ENCODE measurements at places on chromosomes 1 and 21.
A peak's percentile ranks its signal among the peaks of the same experiment; 100 is the strongest.

DNA sequence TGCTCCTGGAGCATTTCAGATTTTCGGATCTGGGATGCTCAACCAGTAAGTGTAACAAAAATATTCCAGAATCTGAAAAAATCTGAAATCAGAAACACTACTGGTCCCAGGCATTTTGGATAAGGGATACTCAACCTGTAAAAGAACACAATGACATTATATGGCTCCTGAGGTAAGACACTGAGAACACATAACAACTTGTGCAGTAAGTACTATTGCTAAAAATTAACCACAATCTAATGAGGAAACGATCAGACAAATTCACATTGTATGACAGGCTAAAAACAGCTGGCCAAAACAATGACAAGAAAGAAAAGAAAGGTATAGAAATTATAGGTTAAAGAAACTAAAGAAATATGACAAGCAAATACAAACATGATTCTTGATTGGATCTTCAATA lies 54.9 kb downstream of the LTN1 start:
- DNase-seq, result no peak

- DNase-seq, result no peak
Measured at GRCh38 chr21:36926989-36927718, 39.3 kb downstream of the HLCS start.

DNA sequence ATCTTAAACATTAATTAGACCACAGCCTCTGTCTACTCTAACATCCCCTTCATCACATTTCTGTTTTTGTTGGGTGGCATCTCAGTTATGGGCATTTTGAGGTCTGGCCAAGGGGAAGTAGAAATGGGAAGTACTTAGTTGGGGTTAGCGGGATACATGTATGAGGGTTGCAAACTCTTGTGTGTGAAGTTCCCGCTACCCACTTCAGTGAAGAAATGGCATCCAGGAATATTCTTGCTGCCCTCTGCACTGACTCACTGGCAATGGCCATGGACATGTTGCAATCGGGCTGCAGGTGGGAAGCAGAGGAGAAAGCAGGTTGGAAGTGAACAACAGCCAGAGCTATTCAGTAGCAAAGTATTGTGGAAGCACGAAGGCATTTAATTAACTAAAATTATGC lies 7.4 kb downstream of the CD48 start:
- DNase-seq, result no peak

GRCh38 chr1:21633992-21634805 lies 35.0 kb downstream of the RAP1GAP start:
- no peak for DNase-seq

GRCh38 chr1:226964611-226965486 lies 24.8 kb downstream of the COQ8A start:
- DNase-seq, result no peak

DNA sequence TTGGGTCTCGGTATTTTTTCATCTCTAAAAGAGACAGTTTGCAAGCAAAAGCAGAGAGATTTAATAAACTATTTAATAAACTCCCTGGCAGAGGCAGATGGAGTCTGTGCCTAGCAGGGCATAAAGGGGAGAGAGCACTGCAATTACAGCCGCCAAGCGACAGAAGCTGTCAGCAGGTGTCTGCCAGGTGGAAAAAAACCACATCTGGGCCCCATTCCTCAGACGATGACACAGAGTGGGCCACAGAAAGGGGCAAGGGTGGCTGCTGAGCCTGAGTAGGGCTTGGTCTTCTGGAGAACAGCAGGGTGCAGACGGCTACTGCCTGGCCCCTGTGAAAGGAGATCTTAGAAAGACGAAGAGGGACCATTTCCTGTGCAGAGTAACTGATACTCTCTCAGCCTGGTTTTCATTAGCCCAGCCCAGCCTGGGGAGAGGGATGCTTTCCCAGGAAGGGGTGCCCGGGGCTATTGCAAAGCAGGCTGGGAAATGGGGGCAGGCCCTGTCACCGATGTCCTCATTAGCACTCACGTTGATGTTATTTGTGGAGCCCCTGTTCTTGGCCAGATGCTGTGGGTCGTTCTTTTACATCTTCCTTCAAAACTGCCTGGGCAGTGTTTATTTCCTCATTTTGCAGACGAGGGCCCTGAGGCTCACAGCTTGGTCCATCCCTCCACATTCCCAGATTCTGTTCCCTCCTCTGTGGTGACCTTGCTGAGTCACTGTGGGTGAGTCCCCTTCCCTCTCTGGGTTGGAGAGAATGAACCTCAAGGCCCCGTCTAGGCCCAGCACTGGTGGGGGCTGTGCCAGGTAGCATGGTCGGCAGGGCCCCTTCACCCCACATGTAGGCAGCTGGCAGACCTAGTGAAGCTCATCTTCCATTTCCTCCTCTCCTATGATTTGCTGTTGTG lies 472.7 kb downstream of the PTPRU start:
- DNase-seq, result no peak

DNA sequence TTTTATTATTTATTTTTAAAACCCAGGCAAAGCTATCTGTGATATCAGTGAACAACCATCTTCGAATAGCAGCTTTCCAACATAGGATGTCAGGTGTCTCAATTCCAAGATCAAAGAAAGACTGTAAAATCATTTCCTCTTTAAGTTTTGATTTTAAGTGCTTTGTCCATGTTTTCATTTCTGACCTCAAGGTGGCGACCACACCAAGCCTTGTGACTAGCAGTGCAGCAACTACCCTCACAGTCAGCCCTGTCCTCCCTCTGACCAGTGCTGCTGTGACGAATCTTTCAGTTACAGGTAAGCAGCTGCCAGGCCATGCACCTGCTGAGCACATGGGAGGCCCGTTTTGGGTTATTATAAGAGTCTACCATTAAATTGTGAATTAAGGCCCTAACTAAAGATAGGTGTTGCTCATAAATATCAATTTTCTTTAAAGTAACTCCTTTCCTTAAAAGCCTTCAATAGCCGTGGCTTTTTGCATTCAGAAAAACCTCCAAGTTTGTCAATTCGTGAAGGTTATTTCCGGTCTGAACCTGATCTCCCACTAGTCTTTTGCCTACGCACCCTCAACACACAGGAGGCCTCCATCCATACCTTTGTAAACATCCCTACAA lies 117.0 kb downstream of the CD247 start:
- peak; percentile 12 for DNase-seq

- no peak for DNase-seq
Measured at GRCh38 chr1:33723251-33723650, 140.6 kb upstream of the HMGB4 start.

- no peak for DNase-seq
Measured at GRCh38 chr1:224768971-224769370, 152.9 kb downstream of the CNIH3 start.

DNA sequence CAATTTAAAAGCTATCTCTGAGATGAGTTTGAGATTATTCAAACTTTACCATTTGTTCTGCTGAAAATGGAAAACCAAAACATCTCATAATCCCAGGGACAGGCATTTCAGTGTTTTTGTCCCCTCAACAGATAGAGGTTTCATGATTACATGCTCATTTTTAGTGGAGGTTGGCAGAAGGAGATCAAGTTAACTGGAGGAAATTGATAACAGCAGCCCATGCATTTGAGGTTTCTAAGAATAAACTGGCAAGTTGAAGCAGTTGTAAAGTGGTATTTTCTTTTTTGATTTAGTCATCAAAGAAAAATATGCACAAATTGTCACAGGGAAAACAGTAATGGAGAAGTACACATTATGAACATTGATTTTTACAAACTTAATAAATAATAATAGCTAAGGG lies 205.8 kb downstream of the PLA2G4A start:
- DNase-seq, result no peak

- no peak for DNase-seq
Measured at GRCh38 chr1:217574265-217574949, 56.5 kb downstream of the GPATCH2 start.

DNA sequence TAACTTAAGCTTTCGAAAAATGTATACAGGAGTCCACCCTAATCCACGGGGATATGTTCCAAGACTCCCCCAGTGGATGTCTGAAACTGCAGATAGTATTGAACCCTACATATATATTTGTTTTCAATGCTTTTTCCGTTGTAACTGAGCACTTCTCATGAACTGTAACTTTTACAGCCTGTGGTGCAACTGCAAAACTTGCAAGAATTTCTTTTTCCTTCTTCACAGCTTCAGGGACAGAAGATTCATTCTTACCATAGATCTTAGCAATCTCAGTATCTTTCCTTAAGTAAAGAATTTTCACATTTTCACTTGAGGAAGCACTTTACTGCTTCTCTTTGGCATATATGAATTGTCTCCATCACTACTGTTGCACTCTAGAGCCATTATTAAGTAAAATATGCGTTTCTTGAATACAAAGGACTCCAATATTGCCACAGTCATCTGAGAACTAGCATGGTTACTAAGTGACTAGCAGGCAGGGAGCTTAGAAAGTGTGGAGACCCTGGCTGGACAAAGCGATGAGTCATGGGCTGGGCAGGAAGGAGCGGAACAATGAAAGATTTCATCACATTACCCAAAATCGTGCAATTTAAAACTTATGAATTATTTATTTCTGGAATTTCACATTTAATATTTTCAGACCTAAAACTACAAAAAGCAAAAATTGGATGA lies 14.1 kb downstream of the DPYD start:
- no peak for DNase-seq

GRCh38 chr1:27661412-27662075 lies 10.4 kb downstream of the IFI6 start:
- no peak for DNase-seq

DNA sequence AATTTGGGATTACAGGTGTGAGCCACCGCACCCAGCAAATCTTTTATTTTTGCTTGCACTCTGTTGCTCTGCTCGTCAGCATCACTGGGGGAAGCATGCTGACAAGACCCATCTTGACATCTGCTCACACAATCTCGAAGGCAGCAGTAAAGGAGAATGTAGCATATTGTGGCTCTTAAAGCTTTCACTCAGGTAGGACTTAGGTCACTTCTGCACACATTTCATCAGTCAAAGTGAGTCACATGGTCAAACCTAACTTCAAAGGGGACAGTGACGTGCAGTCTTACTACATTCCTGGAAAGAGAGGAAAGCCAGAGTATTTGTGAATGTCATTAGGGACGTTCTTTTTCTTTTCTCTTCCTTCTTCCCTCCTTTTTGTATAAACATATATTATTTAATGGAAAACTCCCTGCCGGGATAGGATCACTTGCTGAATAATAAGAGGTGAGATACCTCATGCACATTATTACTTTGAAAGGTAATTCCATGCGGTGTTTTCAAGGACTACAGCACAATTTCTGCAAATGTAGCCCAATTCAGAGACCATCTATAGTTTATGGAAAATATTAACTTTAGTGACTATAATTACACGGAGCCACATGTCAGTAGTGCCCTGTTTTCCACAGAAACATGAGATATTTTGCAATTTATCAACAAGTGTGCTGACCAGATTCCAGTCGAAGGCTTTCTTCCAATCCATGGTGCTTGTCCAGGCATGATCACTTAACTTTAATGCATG lies 19.3 kb upstream of the ACBD6 start:
- DNase-seq, result no peak

DNA sequence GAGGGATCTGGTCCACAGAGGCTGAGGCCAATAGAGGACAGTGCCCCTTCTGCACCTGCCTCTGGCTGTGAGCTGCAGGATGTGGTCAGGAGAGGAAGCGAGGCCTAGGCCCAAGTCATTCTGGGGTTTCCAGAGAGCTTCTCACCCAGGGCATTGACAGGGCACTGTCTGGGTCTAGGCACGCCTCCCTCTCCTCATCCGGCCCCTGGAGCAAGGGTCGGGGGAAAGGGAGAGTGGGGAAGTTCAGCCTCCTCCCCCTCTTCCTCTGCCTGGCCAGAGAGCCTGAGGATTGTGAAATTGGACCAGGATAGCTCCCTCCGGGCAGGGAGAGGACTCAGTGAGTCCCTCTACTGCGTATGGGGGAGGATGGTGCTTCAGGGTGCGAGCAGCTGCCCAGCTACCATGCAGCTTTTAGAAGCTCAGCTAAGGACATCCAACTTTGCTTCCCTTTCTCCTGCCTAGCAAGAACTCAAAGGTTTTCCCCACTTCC lies 6.3 kb upstream of the INAVA start:
- DNase-seq, result no peak

DNA sequence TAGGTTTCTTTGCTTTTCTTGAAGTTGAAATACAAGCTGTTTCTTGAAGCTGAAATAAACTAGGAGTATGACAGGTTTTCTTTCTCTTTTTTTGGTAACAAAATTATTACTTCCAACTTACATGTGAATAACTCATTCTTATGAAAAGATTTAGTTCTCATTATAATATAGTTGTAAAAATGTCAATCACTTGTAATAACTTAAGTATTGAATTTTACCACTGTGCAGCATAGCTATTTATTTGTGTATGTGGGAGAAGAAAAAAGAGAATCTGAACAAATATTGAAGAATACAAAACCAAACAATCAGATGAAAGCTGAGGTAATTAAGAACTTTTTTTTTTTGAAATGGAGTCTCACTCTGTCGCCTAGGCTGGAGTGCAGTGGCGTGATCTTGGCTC lies 11.1 kb downstream of the CLIC4 start:
- DNase-seq, result no peak

GRCh38 chr1:100390531-100390930 lies 38.2 kb downstream of the CDC14A start:
- DNase-seq, result no peak

DNA sequence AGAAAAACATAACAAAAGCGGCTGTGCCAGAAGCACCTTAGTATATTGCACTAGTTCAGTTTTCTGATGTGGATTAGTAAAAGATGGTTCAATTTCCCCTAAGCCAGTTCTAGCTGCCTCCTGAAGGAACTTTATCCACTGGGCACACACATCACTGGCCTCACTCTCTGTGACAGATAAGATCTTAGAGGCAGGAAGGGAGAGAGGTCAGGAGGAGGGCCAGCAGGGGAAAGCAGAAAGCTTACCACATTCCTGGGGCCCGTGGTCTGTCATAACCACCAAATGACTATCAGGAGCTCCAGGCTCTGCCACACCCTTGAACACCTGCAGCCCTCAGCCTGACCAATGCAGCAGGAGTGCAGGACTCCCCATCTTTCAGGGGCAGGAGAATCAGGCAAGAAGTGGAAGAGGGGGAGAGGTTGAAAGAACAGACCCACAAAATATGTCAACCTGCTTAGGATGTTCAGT lies 37.8 kb downstream of the LRRC71 start:
- DNase-seq, result no peak

- no peak for DNase-seq
Measured at GRCh38 chr1:227952374-227953021, 4.8 kb upstream of the WNT9A start.

- DNase-seq, result no peak
Measured at GRCh38 chr1:196993916-196994315, 16.6 kb downstream of the CFHR5 start.

- peak; percentile 36 for DNase-seq
Measured at GRCh38 chr1:23742670-23743286, 493 bp upstream of the ELOA start.

DNA sequence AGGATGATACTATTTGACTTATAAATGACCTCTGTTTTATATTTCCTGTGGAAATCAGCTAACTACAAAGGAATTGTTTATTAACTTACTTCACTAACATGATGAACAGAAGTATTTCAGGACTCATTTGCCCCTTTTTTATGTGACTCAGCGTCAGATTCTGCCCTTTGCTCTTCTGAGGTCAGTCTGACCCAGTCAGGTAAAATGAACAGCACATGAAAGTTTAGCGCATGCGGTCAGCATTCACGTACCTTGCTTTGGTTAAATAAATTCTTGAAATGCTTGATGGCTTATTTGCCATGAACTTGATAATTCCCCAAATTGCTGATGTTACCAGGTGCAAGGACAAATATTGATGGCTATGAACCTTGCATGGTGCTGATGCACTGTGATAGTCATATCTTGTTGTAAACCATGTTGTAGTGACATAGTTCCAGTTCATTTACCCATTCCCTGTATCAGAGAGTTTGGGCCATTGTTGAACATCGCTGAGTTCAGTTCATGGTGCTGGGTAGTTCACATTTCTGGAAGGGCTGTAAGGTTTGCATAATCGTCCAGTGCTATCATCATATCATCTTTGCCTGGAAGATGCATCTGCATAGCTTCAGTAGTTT lies 133.4 kb downstream of the NFIA start:
- DNase-seq, result no peak

- no peak for DNase-seq
Measured at GRCh38 chr1:14767075-14767474, 168.6 kb downstream of the KAZN start.

Data from frontal cortex (tissue), 4 donors.